NCI-H1417 treated with DMSO at 0.1 percent for 48 hours (cell line): ENCODE measurements at places on chromosomes 1 and 21.

- peak; percentile 38 for DNase-seq
Measured at GRCh38 chr1:150066838-150067183, 765 bp upstream of the VPS45 start.

- no peak for DNase-seq
Measured at GRCh38 chr1:215889871-215890270, 322.8 kb downstream of the KCTD3 start.

GRCh38 chr1:54606096-54606989, 17.0 kb downstream of the FAM151A start:
- no peak for DNase-seq

DNA sequence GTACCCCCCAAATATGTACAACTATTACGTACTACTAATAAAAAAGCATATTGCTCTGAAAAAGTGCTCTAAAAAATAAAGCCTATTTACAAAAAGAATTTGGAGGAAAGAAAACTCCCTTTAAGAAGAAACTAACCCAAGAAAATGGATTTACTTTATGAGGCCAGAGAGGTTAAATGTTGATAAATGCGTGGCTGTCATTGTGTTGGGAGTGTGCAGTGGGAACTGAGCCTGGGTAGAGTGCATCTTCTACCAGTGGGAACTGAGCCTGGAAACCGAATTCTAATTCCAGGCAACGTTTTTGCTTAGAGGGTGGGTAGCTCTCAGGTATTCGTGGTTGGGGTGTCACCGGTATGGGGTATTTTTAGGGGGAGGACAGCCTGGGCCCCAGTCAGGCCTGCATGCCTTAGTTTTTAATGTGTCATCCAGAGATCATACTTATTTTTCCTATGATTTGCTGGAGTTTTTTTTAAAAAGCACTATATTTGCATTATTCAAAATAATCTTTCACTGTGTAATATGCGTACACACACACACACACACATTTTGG, 24.1 kb upstream of the RNF187 start:
- DNase-seq, result no peak

DNA sequence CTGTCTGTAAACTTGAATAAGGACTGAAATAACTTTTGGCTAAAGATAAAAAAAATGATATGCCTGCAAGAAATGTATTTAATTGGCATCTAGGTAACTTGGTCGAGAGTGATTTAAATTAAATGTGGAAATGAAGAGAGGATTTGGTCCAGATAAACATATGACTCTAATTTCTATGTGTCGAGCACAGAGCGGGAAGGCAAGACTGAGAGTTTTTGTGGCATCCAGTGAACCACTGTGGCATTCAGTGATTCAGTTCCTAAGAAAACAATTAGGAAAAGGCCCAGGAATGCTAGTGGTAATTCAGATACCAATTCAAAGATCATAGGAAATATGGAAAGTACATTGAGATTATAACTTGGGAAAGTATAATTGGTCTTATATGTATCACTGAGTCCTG, 39.6 kb downstream of the PDE4B start:
- DNase-seq, result no peak

DNA sequence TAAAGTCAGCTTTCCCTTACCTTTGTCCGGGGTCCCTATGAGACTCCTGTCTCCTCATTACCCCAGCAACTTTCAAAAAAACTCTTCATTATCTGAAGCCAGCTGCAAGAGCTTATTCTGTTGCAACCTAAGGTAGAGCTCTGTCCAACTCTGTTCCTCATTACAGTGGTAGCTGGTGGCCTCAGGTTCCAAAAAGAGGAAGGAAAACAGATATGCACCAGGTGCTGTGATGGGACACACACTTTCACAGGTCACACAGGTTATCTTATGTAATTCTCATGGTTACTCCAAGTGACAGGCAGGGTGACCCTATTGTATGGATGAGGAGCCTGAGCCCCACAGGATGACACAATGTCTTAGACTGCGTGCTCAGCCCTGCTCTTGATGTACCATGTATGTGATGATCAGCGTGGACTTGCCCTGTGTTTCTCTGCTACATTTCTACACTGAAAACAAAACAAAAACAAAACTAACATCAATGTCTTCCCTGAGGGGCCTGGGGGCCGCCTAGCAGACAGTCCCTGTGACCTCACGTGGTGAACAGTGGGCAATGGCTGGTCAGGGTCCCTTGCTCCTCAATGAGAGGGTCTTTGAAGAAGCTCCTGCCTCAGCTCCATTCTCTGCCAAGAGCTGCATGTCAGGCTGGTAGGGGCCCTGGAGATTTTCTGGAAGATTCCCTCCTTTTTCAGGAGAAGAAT, 9.7 kb upstream of the TENT5C start:
- DNase-seq, result no peak

DNA sequence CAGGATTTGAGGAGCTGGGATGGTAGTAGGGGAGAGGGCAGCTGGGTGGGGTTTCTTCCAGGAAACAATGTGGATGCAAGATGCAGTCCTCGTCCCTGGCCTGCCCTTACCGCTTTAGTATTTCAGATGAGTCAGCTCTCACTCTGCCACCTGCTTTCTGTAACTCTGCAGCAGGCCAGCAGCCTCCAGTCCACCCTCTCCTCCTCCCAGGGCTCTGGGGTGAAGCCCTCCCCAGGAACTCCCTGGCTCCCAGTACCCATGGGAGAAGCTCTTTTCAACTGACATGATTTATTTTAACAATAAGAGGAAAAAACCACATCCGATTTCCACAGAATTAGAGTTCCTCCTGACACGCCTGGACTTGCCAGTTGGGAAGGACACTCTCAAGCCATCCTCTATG, 39.0 kb upstream of the IL20 start:
- DNase-seq, result no peak

DNA sequence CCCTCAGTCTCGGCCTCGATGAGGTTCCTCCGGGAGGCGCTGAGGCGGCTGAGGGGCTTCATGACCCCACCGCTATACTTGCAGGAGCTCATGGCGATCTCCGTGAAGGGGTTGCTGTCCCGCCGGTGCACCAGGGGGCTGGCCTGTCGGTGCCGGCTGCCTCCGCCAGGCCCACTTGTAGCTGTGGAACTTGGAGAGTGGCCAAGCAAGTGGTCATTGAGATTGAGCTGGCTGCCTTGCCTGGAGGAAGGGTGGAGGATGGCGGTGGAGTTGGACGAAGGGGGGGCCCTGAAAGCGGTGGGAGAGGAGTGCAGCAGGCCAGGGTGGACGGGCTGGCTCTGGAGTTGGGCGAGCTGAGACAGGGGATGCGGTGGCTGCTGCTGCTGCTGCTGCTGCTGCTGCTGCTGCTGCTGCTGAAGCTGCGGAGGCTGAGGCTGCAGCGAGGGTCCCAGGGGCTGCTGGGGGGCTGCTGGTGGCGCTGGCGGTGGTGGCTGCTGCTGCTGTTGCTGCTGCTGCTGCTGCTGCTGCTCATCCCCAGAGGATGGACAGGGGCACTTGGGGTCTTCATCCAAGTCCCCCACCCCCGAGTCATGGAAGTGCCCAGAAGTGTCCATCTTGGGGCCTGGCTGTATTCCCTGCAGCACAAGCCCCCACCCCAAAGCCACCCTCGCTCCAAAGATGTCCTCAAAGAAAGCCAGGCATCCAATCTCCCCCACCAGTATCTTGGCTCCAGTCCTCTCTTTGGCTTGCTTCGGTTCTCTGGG, 548 bp downstream of the KCNN3 start:
- no peak for DNase-seq

- no peak for DNase-seq
Measured at GRCh38 chr1:119318466-119319309, 49.9 kb upstream of the HAO2 start.

- DNase-seq, result no peak
Measured at GRCh38 chr1:106568201-106568974, 488.1 kb upstream of the PRMT6 start.
